ENCODE measurements at places on chromosomes 7 and 10.

DNA sequence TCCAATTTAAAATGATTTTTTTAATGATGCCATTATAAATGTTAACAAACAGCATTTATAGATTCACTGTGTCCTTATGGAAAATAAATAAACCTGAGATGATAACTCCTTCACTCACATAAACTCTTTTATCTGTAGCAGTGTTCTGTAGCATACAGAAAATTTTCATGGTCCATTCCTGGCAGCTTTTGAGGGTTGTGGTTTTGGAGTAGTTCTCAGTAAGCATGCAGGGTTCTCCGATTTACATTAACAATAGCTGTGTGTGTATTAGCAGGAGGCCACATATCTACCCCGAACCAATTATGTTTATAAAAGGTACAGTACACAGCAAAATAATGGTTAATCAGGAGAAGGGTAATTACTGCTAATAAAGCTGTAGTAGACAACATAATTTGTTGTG, 162.7 kb downstream of the CDCA7L start:
- DNase-seq, result no peak

DNA sequence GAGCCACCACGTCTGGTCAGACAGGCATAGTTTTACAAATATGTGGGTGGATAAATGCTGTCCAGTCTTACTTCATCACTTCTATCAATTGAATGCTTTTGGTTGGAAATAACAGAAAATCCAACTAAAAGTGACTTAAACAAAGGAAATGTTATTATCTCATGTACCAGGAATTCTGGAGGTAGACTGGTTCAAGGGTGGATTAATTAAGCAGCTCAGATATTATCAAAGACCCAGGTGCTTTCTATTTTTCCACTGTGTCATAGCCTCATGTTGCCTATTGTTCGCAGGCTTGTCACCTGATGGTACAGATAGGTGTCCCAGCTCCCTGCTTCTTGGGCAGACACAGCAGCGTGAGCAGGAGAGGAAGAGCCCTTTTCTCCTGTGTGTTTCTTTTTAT, 156.1 kb upstream of the CTBP2 start:
- no peak for DNase-seq

DNA sequence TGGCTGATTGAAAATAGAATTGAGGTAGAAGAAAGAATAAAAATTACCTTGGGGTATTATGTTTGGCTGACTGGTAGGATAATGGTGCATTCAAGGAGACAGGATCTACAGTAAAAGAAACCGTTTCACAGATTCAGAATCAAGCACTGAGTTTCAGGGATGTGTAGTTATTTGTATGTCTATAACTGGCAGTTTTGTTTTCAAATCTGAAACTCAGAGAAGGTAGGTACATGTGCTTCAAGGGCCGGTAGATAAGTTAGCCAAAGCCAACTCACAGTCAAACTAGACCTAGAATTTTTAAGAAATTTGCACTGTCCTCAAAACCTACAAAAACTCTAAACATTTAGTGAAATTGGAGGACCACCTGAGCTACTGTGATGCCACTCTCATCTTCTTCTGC, 191.5 kb downstream of the FOXP2 start:
- no peak for DNase-seq

DNA sequence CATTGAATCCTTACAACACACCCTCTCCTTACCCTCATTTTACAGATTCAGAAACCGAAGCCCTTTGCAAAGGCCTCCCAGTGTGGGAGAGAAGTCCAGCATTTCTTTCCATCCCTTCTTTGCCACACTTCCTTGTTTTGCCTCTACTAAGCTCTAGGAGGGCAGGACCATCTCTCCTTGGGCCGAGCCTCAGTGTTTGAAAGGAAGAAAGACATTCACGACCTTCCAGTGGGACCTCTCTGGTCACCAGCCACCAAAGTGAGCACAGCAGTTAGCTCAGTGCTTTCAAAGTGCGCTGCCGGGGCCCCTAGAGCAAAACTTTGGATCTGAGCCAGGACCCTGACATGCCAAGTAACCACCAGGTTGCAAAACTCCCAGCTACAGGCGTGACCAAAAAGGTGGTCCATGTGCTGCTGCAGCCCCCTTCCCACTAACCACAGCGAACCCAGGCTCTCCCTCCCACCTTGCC, 12.4 kb downstream of the CTBP2 start:
- DNase-seq, result no peak

GRCh38 chr10:132234860-132235259, 48.1 kb downstream of the DPYSL4 start:
- no peak for DNase-seq

GRCh38 chr7:109020251-109020650, 450.6 kb downstream of the DNAJB9 start:
- no peak for DNase-seq

- DNase-seq, result no peak
These were observed 229.7 kb upstream of the NFE2L3 start for GRCh38 chr7:25922296-25922695.

DNA sequence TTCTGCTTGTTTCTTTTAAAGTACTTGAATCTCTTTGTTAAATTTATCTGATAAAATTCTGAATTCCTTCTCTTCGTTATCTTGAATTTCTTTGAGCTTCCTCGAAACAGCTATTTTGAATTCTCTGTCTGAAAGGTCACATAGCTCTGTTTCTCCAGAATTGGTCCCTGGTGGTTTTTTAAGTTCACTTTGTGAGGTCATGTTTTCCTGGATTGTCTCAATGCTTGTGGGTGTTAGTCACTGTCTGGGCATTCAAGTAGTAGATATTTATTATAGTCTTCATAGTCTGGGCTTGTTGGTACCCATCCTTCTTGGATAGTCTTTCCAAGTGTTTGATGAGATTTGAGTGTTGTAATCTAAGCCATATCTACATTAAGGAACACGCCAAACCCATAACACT, 1060.6 kb downstream of the LRMDA start:
- DNase-seq, result no peak

DNA sequence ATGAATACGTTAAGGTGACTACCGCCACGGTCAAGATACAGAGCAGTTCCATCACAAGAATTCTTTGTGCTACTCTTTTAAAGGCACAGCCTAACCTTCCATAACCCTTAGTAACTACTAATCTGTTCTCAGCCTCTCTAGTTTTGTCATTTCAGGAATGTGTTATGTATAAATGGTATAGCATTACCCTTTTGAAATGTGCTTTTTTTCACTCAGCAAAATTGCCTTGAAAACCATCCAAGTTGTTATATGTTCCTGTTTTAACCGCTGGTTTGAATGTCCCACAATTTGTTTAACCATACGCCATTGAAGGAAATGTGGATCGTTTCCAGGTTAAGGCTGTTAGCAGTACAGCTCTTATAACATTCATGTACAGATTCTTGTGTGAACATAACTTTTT, 32.0 kb downstream of the WAC start:
- DNase-seq, result no peak

GRCh38 chr7:108404509-108405420, 51.5 kb downstream of the NRCAM start:
- DNase-seq, result no peak

DNA sequence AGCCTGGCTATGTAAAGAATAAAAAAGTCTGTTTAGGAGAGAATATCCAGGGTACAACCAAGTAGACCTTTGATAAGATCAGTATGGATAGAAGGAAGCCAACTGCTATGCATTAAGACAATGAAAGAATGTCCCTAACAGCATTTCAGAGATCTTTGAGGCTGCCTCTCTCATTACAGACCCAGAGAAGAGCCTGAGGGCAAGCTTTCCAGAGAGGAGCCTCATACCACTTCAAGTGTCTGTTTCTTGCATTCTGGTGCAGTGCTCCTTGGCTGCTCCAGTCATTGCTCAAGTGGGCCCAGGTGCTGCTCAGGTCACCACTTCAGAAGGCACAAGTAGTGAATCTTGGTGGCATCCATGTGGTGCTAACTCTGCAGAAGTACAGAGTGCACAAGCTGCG, 514.0 kb downstream of the PLXDC2 start:
- no peak for DNase-seq

DNA sequence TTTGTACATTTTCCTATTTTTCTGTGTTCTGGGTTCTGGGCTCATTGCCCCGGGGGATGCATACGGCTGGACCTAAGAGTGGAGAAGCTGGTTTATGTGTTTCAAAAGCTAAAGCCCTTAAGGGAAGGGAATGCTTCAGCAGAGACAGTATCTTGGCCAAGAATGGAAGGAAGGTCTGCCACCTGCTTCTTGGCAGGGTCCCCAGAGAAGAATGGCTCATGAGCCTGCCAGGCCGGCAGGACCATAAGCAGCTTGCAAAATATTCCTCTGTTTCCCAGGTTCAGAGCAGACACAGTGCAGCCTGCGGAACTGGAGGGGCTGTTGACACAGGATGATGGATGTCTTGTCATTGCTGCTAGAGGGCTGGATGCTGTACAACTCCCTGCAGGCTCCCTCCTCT, 7.8 kb upstream of the ABHD11 start:
- DNase-seq, result no peak

- DNase-seq, result no peak
These were observed 14.9 kb upstream of the ITGB1 start for GRCh38 chr10:32972929-32973328.

- no peak for DNase-seq
These were observed 450.5 kb downstream of the DNAJB6 start for GRCh38 chr7:157787275-157787701.

DNA sequence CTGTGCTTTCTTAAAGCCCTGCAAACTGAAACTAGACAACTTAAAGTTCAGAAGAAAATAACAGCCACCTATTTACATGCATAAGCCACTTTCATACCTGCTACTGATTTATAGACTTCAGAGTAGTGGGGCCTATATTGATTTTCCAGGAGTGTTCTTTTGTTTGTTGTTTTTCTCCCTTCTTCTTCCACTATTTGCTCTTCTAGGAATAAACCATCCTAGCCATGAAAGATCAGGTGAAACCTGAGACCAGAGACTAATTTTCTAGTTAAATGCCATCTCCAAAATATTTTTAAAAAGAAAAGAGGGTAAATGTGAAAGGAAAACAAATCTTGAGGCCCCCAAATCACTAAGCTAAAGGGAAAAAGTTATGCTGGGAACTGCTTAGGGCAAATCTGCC, 72.4 kb upstream of the C1GALT1 start:
- no peak for DNase-seq
